OCI-LY7 (cell line): ENCODE measurements at places on chromosomes 12 and 14. TPM values are rescaled to one million over a fixed set of nuclear protein-coding genes. Genes with fewer than 3 reads are reported as not detected.

DNA sequence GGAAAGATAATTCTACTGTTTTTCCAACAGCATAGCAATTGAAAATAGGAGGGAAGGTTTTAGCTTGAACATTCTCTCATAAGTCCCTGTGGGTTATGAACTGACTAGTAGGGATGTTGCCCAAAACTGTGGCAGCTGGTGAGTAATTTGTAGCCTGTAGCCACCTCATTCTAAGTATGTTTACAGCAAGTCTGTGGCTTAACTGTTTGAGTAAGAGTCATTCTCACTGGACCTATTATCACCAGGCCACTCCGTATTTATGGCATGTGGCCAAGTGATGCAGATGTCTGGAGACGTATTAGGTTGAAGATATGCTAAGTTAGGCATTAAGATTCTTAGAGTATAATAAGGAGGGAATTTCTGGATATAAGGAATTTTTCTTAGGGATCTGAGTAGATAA is 458.3 kb downstream of the ETNK1 start:
- no peak for DNase-seq

GRCh38 chr12:46266382-46266791 is 2.5 kb downstream of the SLC38A1 start:
- peak; percentile 42 for DNase-seq

GRCh38 chr12:55693323-55694187 is 14.1 kb downstream of the ITGA7 start:
- no peak for DNase-seq

GRCh38 chr14:23237772-23238594 is at the start of gene RNF212B:
Gene RNF212B, plus strand, starts transcription at chr14:23237936. Its CDS starts 2,410 bp downstream, at chr14:23240346.
- peak; percentile 52 for DNase-seq

DNA sequence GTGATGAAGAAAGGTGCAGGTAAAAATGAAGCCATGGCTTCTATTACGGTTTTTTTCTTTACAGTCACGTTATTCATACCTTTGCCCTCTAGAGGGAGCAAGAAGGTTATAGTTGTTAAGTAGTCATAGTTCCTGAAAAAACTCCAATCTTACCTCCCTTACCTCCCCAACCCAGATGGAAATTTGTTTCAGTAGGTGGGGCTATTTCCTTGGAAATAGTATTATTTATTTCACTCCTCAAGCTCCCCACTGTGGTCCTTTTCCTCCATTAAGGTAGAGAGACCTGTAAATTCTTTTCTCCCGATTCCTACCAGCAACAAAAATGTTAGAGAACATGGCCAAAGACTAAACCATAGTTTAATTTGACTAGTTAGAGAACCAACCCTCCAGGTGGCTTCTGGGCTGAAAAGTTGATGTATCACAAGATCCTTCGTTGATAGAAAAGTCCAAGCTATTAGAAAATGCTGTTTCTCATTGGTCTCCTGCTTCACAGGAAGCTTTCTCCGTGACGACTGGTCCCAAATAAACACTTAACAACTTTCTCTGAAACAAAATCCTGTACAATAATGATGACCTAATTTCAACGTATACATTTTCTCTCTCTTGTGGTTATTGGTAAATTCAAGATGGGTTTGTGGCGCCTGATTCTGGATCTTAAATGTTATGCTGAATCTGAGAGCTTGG is 43.5 kb downstream of the TMX1 start:
- DNase-seq, result peak; percentile 67

SENP1 gene
- total RNA-seq, result 54.7 and 63.5 TPM in 2 replicates

KLC1 gene
- total RNA-seq, result 142 and 147 TPM in 2 replicates

CCDC175 gene
- not detected in 2 replicates for total RNA-seq
